ENCODE measurements at places on chromosomes 1 and 21.

GRCh38 chr1:47677241-47677940, 239.5 kb downstream of the FOXD2 start:
- no peak for DNase-seq

GRCh38 chr1:110787328-110788071, 85.4 kb upstream of the CD53 start:
- no peak for DNase-seq

- DNase-seq, result no peak
Measured at GRCh38 chr1:52348704-52349300, 17.2 kb downstream of the CC2D1B start.

DNA sequence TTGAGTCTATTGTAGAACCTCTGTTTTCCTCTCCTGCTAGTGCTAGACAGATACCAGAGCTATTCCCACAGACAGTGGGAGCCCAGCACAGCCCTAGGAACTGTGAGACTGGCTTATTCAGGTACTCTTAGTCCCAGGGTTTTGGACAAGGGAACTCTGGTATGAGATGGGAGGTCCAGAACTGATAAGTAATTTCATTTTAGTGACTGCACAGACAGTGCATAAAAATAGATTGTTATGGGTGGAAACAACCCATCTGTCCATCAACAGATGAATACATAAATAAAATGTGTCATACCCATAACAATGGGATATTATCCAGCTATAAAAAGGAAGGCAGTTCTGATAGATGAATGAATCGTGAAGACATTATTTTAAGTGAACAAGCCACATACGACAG, 9.0 kb downstream of the EPS8L3 start:
- DNase-seq, result no peak

DNA sequence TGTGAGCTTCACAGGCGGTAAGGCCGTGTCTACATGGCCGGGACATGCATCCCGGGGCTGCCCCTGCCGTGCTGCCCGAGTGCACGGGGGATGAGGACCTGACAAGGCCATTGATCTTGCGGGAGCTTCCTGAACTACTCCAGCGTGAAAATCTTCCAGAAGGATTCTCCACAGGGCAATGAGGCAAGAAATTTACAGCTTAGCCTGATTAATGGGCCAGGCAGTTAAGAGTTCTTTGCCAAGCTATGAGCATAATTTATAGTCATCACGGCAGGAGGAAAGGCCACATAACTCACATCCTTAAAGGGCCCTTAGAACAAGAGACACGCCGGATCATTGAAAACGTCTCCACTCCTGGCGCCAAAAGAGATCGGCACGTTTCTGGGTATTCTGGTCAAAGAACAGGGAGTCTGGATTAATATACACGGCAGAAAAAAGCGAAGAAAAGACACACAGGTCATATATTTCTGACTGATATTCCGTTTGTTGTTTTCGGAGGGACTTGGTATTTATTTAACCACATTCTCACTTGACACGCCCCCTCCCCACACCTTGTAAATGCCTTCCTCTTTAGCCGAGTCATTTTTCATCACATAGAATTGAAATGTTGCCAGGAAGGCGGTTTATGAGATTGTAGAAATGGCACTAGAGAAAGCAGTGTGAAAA, 180.5 kb downstream of the DYRK1A start:
- no peak for DNase-seq

DNA sequence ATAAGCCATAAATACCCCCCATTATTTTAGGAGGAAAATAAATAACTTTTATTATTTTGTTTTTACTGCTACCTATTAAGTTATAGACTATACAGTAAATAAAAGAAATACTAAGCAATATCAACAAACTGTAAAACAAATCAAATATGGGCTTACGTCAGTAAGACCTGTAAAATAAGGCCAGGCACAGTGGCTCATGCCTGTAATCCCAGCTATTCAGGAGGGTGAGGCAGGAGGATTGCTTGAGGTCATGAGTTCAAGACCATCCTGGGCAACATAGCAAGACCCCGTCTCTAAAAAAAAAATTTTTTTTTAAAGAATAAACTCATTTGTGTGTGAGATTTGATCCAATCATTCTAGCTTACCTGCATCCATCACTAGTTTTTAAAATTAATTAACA, 17.8 kb downstream of the EGLN1 start:
- no peak for DNase-seq

DNA sequence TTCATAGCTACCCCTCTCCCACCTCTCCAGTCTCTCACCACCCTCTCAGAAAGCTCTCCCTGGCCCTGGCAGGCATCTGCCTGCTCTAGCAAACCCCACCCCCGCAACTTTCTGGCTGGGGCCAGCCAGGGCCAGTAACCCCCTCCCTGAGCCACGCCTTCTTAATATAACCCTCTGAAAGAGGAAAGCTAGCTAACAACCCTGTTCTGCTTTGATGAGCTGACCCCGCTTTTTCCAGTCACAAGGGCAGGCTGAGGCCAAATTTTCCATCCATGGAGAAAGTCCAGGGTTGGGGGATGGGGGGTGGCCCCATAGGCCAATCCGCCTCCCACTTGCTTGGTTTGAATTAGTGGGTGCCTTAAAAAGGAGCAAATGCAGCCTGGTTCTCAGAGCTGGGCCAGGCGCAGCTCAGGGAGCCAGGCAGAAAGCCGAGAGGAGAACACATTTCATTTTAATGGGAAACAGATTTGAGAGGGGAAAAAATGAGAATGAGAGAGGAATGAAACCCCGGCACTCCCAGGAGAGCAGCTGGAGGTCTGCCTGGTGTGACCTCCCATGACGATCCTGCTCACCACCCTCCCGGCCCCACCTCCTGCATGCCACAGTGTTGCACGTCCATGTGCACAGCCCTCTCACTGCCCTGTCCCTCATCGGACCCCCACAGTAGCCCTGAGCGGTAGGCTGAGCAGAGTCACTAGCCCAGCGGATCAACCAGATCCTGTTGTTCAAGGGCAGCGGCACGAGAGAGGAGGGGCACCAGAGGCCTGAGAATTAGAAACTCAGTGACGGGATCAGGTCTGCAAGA, 62.3 kb downstream of the OPTC start:
- DNase-seq, result no peak

DNA sequence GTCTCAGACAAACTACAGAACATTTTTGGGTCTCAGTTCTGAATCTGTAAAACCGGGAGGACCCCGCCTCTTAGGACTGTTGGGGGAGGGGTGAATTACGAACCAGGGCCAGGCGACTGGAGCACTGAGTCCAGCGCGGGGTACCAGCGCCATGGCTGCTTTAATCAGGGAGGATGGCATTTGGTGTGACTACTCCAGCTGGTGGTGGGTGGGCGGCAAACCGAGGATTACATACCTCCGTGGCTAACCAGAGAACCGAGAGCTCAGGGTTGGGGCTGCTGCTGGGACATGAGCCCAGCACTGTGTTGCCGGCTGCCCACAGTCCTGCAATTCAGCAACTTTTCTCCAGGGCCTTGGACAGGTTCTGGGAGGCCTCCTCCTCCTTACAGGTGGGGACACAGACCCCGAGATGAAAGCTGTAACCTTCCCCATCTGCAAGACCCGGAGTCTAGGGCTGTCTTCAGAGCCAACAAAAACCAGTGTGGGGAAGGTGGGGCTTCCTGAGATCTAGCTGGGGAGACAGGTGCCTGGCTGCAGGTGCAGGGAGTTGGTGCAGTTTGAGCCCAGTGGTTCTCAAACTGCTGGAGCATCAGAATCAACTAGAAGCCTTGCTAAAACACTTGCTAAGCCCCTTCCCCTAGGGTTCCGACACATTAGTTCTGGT, 273.5 kb downstream of the FOXD2 start:
- no peak for DNase-seq

GRCh38 chr1:91704746-91705145, 181.2 kb downstream of the TGFBR3 start:
- DNase-seq, result no peak

- DNase-seq, result peak; percentile 5
Measured at GRCh38 chr1:10663678-10664035, 132.8 kb downstream of the CASZ1 start.

GRCh38 chr1:16088996-16089395, 15.5 kb upstream of the FAM131C start:
- DNase-seq, result no peak

DNA sequence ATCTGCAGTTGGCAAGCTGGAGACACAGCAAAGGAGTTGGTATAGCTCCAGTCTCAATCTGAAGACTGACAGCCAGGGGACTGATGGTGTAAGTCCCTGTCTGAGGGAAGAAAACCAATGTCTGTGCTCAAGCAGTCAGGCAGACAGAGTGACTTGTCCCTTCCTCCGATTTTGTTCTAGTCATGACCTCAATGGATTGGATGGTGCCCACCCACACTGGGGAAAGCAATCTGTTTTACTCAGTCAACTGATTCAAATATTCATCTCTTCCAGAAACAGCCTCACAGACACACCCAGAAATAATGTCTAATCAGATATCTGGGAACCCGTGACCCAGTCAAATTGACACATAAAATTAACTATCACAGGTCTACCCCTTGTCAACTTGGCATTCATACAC, 11.9 kb upstream of the MRPL39 start:
- DNase-seq, result no peak

DNA sequence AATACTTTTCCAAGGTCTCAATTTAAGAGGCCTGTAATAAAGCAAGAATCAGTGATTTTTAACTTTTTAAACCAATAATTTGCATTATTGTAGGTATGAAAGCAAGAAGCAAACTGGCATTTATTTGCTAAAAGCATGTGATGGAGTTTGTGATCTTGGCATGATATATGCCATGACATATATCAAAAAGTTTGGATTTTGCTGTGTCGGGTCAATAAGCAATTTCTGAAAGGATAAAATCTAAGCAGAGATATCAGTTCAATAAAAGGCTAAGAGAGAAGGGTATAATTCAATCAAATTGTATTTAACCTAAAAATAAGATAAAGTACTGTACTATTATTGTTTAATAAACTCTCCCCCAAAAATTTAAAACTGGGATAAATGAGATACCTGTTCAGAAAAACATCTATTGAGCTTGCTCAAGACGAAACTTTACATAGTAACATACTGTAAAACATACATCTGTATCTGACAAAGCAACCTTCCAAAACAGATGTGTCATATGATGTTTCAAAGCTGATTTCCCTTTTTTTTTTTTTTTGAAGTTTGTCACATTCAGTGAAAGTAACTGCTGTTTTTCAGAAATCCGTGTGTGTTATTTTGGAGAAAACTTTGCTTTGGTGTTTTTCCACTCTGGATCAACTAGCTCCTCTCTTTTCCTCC, 74.5 kb downstream of the TGFBR3 start:
- no peak for DNase-seq

DNA sequence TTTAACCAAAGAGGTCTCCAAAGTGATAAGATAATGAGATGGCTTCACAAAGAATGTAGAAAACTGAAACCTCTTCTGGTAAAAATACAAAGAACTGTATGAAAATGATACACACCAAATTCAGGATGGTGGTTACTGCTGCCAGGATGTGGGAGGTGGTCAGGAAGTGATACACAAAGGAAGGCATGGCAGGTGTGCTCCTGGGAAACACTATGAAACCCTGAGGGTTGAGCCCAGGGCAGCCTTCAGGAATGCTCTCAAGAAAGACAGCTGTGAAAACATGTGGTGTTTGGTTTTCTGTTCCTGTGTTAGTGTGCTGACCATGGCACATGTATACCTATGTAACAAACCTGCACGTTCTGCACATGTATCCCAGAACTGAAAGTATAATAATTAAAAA, 109.3 kb downstream of the NTNG1 start:
- no peak for DNase-seq

DNA sequence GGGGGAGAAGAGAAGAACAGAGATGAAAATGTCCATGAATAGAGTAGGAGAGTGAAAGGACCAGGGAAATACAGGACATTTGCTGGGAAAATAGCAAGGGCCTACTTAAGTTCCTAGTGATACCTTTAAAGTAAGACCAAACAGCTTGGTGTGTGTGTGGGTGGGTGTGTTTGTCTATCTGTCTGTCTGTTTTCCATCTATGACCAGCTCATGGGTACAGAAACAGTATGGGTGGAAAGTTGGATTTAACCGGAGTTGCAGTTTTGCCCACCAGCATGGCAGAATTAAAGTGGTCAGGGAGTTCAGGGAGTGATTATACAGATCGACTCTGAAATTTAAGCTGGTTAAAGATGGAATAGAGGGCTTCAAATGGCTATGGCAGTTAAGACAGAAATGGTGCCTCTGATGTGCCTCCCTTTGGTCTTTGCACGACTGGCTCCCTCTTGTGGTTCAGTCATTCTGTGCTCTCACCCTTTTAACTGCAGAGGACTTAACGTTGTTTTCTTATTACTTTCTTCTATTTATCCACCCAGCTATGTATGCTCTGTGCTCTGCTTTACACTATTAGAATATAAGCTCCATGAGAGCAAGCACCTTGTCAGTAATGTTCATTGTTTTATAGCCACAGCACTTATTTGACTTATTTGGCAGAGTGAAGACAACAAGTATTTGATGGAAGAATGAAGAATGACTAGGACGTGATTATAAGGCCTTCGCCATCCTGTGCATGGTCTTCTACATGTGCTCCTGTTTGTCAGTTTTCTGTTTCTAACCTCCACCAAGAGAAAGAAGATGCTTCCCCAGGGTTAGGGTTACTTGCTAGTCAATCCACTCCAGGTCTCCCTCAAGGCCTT, 72.7 kb upstream of the AK4 start:
- DNase-seq, result peak; percentile 63

DNA sequence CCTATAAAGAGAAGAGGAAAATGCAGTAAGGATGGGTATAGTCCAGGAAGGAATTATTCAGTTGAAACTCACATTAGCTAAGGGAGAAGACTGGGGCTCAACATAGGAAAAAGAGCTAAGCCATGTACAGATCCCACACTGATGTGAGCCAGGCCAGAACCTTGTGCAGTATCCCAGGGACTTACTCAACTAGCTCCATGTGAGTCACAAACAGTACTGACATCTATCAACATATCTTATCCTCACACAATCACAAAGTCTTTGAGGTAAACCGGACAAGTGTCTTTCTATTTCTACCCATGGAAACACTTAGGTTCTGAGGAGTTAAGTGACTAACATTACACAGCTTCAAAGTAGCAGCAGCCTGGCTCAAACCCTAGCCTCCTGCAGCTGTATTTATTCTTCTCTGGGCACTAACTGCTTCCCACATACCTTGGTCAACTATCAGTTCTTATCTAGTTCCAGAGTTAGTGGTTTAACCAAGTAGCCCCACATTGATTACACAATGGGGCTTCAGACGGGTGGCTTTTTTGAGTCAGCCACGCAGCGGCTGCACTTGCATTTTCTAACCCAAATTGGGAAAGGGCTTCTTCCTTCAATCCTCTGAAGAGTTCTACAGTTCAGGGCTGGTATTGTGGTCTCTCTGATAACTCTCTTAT, 9.5 kb downstream of the CD5L start:
- DNase-seq, result no peak

- no peak for DNase-seq
Measured at GRCh38 chr1:10328180-10328963, 70.5 kb upstream of the PGD start.

- DNase-seq, result no peak
Measured at GRCh38 chr1:19255288-19255687, 3.7 kb downstream of the MRTO4 start.

DNA sequence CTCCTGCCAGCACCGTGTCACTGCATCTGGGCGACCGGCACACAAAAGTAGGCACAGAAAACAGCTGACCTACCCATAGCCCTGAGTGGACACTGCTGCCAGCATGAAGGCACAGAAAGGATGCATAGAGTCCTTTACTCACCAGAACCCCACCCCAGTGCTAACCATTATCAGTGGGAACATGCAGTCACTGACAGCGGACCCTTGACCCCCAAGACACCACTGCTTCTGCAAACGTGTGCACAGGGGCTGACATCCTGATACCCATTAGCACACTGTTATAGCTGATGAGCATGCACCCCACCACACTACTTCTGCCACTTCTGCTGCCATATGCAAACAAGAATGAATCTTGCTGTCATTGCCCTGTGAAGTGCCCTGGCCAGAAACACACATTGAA, 953.0 kb upstream of the NCAM2 start:
- no peak for DNase-seq

All from NCI-H1694 treated with DMSO at 0.1 percent for 48 hours (cell line).